ENCODE measurements at places on chromosomes 2 and 18.

DNA sequence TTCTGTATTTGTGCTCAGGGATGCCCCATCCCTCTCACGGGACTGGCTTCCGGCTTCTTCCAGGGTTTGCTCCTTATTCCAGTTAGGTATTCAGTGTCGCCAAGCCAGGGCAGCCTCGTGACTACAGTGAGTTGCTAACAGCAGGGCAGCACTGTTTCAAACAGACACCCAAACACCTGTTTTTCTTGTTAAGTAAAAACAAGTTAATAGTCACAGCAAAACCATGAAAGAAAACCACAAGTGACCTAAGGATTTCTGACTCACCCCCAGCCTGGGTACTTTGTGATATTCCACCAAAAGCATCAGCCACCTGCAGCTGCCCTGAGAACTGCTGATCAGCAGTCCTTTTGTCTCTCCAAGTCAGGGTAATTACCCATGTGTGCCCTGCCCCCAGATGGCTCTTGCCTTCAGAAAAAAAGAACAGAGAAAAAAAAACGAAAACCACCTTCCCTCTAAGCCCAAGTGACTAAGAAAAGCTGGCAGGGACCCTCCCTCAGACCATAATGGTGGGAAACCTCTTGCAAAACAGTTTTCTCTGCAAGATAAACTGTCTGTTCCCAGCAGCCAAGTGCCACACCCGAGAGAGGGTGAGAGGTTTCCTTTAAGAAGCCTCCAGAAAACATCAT, 178.2 kb downstream of the ANAPC1 start:
- H3K36me3 ChIP-seq: no peaks in the 10 kb centered on the region
- peaks cover 9% of the 10 kb centered on the region for H3K4me1 ChIP-seq
- H3K4me3 ChIP-seq: no peak overlapping the region
- no peak overlapping the region for H3K27ac ChIP-seq
- no peak for DNase-seq

- H3K27me3 ChIP-seq: no peaks in the 10 kb centered on the region
- no peak overlapping the region for H3K4me3 ChIP-seq
- no peaks in the 10 kb centered on the region for H3K4me1 ChIP-seq
- H3K36me3 ChIP-seq: no peaks in the 10 kb centered on the region
Observed at GRCh38 chr2:180962727-180963314, 17.6 kb upstream of the UBE2E3 start.

- H3K36me3 ChIP-seq: peaks cover 13% of the 10 kb centered on the region
- no peaks in the 10 kb centered on the region for H3K27me3 ChIP-seq
- no peak for DNase-seq
Observed at GRCh38 chr18:74630804-74631203, 33.1 kb downstream of the ZNF407 start.

DNA sequence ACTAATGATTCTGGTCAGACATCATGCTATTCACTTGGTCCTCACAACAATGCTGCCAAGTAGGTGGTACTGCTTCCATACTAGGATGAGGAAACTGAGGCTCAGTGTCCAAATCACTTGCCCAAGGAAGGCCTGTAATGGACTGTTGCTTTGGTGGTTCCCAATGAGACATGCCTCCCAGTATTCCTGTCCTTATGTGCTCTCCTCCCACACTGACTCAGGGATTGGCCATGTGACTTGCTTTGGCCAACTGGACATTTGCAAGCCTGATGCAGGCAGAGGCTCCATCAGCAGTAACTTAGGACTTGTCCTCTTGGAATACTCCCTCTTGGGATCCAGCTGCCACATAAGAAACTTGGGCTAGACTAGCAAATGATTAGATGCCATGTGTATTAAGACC, 3.0 kb downstream of the FBXO41 start:
- H3K4me3 ChIP-seq: no peak overlapping the region
- H3K4me1 ChIP-seq: no peaks in the 10 kb centered on the region
- H3K27ac ChIP-seq: no peak overlapping the region
- H3K27me3 ChIP-seq: peaks cover 28% of the 10 kb centered on the region

- no peak overlapping the region for H3K27ac ChIP-seq
- H3K4me3 ChIP-seq: no peak overlapping the region
- DNase-seq: no peak
- H3K36me3 ChIP-seq: peaks cover 22% of the 10 kb centered on the region
- H3K4me1 ChIP-seq: no peaks in the 10 kb centered on the region
- H3K27me3 ChIP-seq: no peaks in the 10 kb centered on the region
Observed at GRCh38 chr2:233458826-233459225, 104.5 kb downstream of the DGKD start.

DNA sequence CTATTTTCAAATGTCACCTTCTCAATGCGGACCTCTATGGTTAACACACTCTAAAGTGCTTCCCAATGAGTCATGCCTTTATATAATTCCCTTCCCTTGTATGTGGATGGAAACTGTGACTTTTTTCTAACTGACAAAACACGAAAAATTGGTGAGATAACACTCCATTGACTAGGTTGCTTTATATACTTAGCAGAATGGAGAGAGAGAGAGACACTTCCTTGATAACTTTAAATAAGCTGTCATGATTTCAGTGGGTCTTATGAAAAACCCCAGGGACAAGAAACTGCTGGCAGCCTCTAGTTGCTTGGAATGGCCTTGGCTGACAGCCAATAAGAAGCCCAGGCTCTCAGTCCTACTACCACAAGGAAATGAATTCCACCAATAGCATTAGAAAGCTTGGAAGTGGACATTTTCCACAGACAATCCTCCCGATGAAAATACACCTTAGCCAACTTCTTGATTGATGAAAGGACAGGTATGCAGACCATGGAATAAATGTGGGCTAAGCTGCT, 322.2 kb downstream of the ZNF804A start:
- H3K4me3 ChIP-seq: no peak overlapping the region
- DNase-seq: no peak
- no peaks in the 10 kb centered on the region for H3K27me3 ChIP-seq
- no peak overlapping the region for H3K27ac ChIP-seq
- no peaks in the 10 kb centered on the region for H3K36me3 ChIP-seq

- H3K27me3 ChIP-seq: no peaks in the 10 kb centered on the region
- no peaks in the 10 kb centered on the region for H3K36me3 ChIP-seq
- DNase-seq: no peak
- no peak overlapping the region for H3K27ac ChIP-seq
Observed at GRCh38 chr2:159856760-159857159, 58.8 kb upstream of the CD302 start.

DNA sequence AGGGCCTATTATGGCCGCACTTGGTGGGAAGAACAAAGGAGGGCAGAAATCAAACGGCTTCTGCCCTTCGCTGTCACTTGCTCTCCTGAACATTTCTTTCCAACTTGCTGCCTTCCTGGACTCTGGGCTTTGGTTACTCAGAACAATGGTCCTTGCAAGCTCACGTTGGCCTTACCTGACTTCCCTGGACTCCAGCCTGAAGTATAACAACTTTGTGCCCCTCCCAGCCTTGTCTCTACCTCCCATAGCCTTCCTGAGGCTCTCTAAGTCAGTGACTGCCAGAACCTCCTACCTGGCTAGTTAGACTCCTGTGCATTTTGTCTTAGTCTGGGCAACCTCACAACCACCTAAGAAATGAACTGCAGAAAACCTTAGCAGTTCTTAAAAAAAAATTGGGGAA, 30.2 kb upstream of the ITPRID2 start:
- no peak overlapping the region for H3K27ac ChIP-seq
- no peaks in the 10 kb centered on the region for H3K4me1 ChIP-seq
- no peak for DNase-seq
- H3K36me3 ChIP-seq: no peaks in the 10 kb centered on the region
- H3K4me3 ChIP-seq: no peak overlapping the region

- no peak for DNase-seq
- H3K4me1 ChIP-seq: peaks cover 44% of the 10 kb centered on the region
- H3K27me3 ChIP-seq: no peaks in the 10 kb centered on the region
- no peak overlapping the region for H3K4me3 ChIP-seq
- no peak overlapping the region for H3K27ac ChIP-seq
Observed at GRCh38 chr2:63736354-63736753, 105.3 kb upstream of the UGP2 start.

DNA sequence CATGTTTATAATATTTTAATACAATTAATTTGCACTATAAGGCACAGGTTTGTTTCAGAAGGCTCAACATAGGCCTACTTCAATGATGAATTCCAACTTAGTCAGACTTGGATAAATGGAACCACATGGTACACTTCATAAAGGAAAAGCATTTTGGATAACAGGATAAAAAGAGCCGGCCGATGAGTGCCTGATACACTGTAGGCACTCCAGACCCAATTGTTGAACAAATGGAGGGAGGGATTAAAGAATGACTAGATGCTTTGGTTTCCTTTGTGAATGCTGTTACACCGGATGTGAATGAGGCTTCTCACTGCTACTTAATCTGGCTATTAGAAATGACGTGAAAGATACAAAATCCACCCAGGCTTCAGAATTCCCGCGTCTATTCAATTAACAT, 104.1 kb upstream of the KCTD1 start:
- no peak overlapping the region for H3K27ac ChIP-seq
- DNase-seq: no peak
- no peak overlapping the region for H3K4me3 ChIP-seq
- peaks cover 20% of the 10 kb centered on the region for H3K4me1 ChIP-seq
- H3K27me3 ChIP-seq: peaks cover 25% of the 10 kb centered on the region
- H3K36me3 ChIP-seq: no peaks in the 10 kb centered on the region

DNA sequence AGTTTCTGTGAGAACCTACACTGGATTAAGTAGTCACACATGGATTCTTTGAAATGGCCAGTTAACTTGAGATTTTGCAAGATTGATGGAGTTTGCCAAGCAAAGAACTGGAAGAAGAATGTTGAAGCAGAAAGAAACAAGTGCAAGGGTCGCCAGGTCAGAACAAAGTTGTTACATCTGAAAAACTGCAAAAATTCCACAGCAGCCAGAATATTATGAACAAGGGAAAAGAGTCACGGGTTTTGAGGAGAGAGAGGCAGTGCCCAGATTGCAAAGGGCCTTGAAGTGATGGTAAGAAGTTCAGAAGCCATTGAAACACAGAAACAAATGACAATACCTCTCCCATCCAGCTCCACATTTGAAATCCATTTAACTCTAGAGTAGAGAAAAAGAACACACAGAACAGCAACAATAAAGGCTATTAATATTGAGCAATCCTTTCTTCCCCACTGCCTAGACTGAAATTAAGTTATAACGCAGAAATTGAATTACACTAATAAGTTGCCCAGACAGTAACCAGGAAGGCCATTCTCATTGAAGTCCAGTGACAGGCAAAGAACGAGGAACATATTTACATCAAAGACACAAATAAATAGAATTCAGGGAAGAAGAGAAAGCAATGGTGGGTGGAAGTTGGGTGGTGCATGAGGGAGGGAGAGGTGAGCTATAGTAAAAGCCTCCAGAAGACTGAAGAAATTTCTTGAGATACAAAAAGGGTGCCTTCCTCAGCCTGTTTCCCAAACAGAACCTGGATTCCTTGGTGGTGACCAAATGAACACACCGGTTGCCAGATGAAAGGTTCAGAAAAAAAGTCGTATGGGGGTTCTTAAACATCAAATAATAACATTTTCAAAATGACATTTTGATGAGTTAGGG, 80.6 kb downstream of the ARHGAP15 start:
- no peak overlapping the region for H3K27ac ChIP-seq
- no peak overlapping the region for H3K4me3 ChIP-seq
- DNase-seq: no peak
- no peaks in the 10 kb centered on the region for H3K27me3 ChIP-seq

GRCh38 chr18:79576686-79577351, 102.8 kb upstream of the CTDP1 start:
- no peaks in the 10 kb centered on the region for H3K27me3 ChIP-seq
- no peak for DNase-seq
- H3K4me3 ChIP-seq: no peak overlapping the region
- H3K36me3 ChIP-seq: no peaks in the 10 kb centered on the region

DNA sequence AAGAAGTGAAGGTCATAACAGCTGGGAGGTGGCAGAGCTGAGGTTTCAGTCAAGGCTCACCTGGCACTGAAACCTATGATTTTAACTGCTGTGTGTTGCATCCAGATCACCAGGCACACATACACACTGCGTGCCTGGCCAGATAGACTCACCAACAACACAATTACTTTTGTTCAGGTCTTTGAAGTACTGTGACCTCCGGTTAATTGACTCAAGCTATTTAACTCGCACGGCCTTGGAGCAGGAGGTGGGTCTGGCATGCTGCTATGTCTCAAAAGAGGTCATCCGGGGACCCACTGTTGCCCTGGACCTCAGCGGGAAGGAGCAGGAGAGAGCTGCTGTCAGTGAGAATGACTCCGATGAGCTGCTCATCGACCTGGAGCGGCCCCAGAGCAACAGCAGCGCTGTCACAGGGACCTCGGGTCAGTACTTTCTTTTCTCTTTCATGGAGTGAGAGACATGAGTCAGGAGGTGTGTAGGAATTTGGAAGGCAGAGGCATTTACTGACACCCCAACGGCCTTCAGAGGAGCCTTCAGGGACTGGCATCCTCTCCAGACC, 104.1 kb downstream of the ESCO1 start:
- no peaks in the 10 kb centered on the region for H3K27me3 ChIP-seq
- no peaks in the 10 kb centered on the region for H3K4me1 ChIP-seq
- H3K4me3 ChIP-seq: no peak overlapping the region
- H3K27ac ChIP-seq: no peak overlapping the region
- no peak for DNase-seq

DNA sequence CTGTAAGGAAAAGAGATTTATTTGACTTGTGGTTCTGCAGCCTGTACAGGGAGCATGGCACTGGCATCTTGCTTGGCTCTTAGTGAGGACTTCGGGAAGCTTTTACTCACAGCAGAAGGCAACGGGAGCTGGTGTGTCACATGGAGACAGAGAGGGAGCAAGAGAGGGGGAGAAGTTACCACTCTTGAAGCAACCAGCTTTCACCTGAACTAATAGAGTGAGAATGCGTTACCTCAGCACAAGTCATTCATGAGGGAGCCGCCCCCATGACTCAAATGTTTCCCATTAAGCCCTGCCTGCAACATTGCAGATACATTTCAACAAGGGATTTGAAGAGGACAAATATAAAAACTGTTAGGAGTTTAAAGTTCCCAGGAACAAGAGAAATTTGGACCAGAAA, 190.0 kb downstream of the CYRIA start:
- DNase-seq: no peak
- no peak overlapping the region for H3K4me3 ChIP-seq
- H3K4me1 ChIP-seq: peaks cover 3% of the 10 kb centered on the region
- H3K27ac ChIP-seq: no peak overlapping the region
- H3K27me3 ChIP-seq: peaks cover 29% of the 10 kb centered on the region

GRCh38 chr2:201357221-201357620, at the start of gene FLACC1:
Gene FLACC1, minus strand, starts transcription at chr2:201357345. Its CDS starts 5,941 bp downstream, at chr2:201351404.
- H3K27ac ChIP-seq: peak within 1 kb of the TSS; percentile 11
- H3K27me3 ChIP-seq: no peaks in the 10 kb centered on the region
- peaks cover 4% of the 10 kb centered on the region for H3K4me1 ChIP-seq
- no peak within 1 kb of the TSS for H3K4me3 ChIP-seq

GRCh38 chr2:111704246-111704645, 179.7 kb downstream of the ANAPC1 start:
- no peak overlapping the region for H3K4me3 ChIP-seq
- no peaks in the 10 kb centered on the region for H3K36me3 ChIP-seq
- no peaks in the 10 kb centered on the region for H3K27me3 ChIP-seq
- H3K4me1 ChIP-seq: peaks cover 6% of the 10 kb centered on the region

GRCh38 chr2:223801736-223802135, 35.6 kb downstream of the AP1S3 start:
- peaks cover 2% of the 10 kb centered on the region for H3K36me3 ChIP-seq
- peaks cover 8% of the 10 kb centered on the region for H3K4me1 ChIP-seq
- no peak for DNase-seq
- H3K4me3 ChIP-seq: no peak overlapping the region
- H3K27me3 ChIP-seq: no peaks in the 10 kb centered on the region

All from progenitor cell of endocrine pancreas (in vitro differentiated cells).